Fibroblast of skin of right biceps (primary cell): ENCODE measurements at places on chromosomes 3 and 15.

- DNase-seq = no peak
Observed at GRCh38 chr15:85545752-85546151, 165.3 kb downstream of the AKAP13 start.

GRCh38 chr3:33826206-33826605 lies 27.8 kb downstream of the PDCD6IP start:
- peak; percentile 26 for DNase-seq

GRCh38 chr3:188342991-188343732 lies 189.2 kb downstream of the LPP start:
- DNase-seq = no peak

DNA sequence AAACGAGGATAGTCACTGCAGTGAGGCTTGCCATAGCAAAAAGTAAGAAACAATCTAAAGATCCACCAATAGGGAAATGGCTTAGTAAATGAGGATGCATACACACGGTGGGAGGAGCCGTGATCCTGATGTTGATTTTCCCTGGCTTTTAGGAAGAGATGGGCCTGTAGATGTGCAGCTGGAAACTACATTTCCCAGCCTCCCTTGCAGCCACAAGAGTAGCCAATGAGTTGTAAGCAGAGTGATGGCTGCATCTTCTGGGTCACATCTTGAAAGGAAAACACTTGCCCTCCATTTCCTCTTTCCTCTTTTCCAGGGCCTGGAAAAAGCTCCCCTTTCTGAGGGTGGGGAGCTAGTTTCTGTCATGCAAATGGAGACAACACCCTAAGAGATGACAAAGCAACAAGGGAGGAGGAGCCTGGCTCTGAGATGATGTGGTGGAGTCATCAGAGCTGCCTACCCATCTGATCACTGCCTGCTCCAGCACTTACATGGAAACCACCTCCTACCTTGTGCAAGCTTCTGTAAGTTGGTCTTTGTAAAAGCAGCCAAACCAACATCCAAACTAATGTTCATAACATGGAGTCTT lies 139.1 kb downstream of the TLE3 start:
- peak; percentile 8 for DNase-seq

DNA sequence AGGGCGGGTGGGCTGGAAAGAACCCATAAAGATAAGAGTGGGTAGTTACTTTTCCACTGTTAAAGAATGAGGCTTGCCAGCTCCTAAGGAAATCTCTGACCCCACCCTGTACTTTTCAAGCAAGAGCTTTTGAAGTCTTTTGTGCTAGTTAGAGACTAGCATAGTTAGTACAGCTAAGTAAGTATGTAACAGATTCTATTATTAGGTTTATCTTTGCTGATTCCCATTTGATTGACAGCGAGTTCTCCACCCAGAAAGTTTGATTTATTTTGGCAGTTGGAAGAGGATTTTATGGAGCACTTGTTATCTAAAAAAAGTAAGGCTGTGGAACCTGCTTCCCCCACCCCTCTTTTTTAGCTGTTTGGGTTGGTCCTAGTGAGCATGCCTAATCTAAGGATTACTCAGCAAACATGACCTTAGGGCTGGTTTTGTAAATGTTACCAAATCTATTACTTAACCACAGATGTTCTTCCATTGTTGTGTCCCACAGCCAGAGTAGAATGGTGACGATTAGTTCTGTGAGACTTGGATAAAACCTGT lies 57.6 kb downstream of the FNDC3B start:
- DNase-seq = no peak

DNA sequence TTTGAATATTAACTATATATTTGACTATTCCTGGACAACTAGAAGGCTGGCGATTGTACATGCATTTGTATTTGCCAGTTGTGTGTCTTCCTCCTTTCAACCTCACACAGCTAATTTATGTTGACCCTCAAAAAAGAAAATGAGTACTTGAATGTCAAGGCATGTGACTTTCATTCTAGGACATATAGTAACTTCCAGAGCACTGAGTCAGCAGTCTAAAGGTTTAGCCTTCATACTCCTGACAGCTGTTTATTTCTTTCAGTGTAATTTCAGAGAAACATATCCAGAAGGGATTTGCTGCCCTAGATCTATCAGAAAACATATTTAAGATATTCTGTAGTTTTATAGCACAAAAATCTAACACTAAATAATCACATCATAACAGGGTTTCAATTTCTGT lies 74.6 kb upstream of the GOLGA8J start:
- DNase-seq = no peak
